ENCODE measurements at places on chromosomes 13 and 19. TPM values are rescaled to one million over a fixed set of nuclear protein-coding genes. Genes with fewer than 3 reads are reported as not detected.

NCAN gene
- 0.05 TPM for polyA plus RNA-seq

TNFRSF19 gene
- 60.8 TPM for polyA plus RNA-seq

POMP gene
- 91.5 TPM for polyA plus RNA-seq

SIGLEC10 gene
- polyA plus RNA-seq = 1.6 TPM

SETDB2 gene
- 30.1 TPM for polyA plus RNA-seq

FRY gene
- polyA plus RNA-seq = 49.9 TPM

All from left kidney (tissue), 8 donors.